Activated CD8-positive, alpha-beta memory T cell treated with anti-CD3 and anti-CD28 coated beads for 1 hour (primary cell): ENCODE measurements at places on chromosomes 1 and 21.

DNA sequence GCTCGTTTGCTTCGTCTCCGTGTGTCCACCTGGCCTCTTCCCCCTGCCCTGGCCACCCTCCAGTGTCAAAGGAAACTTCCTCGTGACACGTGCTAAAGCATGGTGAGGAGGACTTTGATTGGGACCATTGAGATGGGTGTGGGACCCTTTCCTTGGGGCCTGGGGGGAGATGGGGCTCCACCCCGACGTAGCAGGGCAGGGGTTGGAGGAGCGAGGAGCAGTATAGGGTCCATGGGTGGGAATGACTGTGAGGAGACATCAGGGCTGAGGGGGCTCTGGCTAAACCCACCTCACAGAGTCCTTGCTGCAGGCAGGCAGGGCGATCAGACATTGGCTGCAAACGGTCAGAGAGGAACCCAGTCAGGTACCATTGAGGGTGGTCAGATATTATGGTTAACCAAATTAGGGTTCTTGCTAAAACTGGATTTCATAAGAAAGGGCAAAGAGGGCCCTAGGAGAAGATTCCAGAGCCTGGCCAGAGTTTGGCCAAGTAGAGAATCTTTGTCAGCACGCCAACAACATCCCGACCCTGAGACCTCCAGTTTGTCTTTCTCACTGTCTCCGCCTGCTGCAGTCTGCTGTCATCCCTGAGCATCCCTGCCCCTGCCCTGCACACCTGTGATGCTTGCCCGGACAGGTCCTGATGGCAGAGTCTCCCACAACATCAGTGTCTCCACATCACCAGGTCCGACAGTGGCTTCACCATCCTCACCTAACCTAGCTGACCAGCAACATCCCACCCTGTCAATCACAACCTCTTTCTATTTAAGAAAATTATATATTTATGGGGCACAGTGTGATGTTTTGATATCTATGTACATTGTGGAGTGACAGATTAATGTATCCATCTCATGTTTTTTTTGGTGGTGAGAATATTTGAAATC, 8.0 kb downstream of the RNF187 start:
- DNase-seq: no peak

GRCh38 chr1:6634371-6635052, 9.8 kb downstream of the THAP3 start:
- no peak for DNase-seq

- DNase-seq: no peak
These were observed 1.2 kb upstream of the VWA1 start for GRCh38 chr1:1434131-1434823.

DNA sequence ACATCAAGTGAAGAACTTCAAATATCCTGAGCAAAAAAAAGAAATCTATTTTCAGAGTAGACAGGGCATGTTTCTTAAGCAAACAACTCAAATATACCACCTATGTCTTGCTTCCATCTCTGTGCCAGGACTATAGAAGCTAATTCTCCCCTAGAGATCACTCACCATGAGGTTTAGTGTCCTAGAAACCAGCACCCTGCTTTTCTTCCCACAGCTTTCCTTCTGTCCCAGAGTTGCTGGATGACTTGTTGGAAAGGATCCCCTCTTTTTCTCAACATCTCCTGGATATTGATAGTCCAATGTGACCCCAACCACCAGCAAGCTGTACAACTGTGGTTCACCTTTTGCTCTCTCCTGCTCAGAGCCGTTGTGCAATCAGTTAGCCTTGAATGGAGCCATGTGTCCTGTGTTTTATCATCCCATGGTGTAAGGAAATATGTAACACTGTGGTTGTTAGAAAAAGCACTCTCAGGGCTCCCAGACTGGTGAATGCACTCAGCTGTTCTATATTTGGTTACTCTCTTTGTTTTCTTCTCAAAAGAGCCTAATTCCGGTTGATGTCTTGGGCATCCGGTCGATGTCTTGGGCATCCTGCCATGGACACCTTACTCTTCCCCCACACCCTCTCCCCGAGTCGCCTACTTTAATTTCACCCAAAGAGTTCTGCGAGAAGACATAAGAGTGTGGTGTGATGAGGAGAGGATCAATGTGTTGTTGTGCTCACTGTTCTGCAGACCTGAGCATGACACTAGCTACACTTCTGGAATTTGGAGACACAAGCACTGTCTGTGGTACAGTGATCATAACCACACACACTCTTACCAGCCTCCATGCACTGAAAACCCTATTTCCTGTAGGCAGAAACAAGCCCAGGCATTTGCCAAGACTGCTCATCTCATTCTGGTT, 1.7 kb downstream of the TNFSF4 start:
- DNase-seq: no peak

DNA sequence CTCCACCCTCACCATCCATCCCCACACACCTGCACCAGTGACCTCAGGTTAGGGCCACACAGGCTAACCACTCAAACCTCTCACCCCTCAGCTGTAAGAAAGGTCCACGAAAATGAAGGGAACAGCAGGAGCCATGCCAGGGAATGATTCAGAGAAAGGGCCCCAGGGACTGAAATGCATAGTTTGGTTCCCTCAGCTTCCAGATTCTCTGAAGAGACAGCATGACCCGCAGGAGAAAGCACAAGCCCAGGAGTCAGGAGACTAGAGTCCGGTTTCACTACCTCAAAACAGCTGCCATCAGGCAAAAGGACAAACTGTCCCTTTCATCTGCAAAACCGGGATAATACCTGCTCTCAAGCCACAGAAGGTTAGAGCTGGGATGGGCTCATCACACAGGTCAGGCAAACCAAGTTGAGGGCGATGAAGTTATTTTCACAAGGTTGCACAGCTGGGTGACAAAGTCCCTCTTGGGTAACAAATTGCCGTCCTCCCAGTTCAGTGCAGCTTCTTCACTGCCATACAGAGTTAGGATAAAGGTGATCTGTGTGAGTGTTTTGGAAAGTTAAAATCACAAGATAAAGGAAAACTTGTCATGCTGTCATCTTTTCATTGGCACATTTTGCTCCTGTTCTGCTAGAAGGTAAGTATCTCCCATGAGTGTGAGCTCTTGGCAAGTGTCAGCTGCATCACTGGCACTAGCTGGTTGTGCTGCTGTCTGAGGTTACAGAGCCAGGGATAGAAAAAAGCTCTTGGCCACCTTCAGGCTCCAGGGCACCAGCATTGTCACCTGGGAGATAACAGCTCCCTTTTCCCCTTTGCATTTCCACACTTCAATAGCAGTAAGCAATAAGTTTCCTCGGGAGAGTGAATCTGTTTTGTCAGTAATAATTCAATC, 120.4 kb downstream of the KCNH1 start:
- no peak for DNase-seq

DNA sequence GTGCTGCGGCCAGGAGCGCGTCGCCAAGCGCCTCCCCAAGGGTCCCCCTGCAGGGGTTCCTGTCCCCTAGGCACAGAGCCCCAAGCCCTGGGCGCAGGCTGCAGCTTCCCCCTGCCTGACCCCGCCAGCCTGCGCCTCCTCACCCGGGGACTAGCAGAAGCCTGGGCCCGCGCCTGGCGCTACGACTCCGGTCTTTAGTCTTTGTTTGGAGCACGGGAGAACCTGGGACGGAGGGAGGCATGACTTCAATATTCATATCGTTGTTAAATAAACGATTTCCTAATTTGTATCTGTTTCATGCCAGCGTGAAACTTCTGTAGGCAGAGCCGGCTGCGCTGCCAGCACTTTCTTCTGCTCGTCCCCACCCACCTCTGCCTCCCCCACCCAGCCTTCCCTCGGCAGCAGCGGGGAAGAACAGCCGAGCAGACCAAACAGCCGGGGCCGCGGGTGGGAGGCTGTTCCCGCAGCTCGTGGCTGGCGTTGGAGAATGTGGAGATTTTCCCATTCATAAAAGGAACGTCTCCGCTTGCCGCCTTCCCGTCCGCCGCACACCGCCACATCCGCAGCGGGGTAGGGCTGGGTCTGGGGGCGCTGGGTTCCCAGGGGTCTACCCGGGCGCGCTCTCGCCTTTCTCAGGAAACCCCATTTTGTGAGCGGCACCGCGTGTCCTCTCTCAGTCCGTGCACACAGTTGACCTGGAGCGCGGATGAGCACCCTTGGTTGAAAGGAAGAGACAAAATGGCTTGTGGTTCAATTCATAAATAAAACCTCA, 777 bp upstream of the TRIM67 start:
- no peak for DNase-seq

DNA sequence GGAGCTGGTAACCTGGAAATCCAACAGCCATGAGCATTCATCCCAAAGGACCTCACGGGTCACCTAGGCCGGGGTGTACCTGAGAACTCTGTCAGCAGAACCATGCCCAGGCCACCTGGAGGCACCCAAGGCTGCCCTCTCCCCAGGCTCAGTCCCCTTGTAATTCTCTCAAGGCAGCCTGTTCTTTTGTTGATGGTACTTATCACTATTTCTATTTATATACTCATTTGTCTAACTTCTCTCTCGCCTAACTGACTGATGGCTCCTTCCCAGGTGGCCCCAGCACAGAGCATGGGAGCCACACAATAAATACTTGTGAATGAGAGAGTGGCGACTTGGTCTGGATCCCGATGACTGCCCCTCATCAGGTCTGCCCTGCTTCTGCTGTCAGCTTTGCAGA, 16.7 kb downstream of the CASP9 start:
- DNase-seq: no peak
